ENCODE measurements at places on chromosomes 5 and 9. TPM values are rescaled to one million over a fixed set of nuclear protein-coding genes. Genes with fewer than 3 reads are reported as not detected.

Gene TLR4
- 7.9 TPM for polyA plus RNA-seq

Gene LRRC70
- 0.12 TPM for polyA plus RNA-seq

Gene MEGF10
- polyA plus RNA-seq, result not detected

DNA sequence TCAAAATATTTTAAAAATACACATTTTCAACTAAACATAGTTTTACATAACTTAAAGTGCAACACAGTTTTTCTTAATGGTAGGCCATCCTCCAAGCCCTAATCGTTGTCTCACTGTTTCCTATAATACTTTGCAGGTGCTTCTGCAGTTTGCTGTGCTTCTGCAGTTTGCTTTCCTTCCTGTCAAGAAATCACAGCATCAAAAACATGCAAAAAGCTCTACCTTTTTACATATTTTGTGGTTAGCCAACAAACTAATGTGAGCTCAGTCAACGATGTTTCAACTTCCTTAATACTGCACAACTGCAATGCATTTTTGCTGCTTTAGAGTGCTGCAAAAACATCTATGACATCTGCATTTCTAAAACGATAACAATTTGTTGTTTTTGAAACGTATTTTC is 25.2 kb downstream of the EMB start:
- DNase-seq, result no peak

- DNase-seq, result no peak
Measured at GRCh38 chr5:3517348-3517747, 78.3 kb upstream of the IRX1 start.

DNA sequence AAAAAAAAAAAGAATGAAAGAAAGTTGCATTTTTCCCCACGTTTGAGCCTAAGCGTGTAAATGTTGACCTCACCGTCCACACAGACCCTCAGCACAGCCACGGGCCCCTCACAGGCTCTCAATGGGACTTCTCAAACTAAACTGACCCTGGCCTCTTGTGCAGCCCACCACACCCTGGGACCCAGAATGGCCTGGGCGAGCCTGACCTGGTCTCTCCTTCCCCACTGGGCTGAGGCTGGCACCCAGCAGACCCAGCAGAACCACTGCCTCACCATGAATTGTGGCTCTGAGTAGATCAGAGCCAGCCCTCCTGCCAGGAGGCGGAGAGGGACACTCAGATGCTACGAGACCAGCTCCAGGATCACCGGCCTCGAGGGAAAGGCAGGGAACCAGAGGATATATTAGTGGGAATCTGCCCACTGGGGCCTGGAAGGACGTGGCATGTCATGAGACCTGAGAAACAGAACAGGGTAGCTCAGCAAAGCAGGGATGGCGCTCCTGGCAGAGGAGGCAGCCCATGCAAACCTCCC is 124.4 kb downstream of the ZNF354C start:
- DNase-seq, result no peak

GRCh38 chr9:127866535-127866934 is 10.9 kb downstream of the AK1 start:
- no peak for DNase-seq

- DNase-seq, result peak; percentile 40
Measured at GRCh38 chr5:151141535-151141934, 16.0 kb downstream of the ANXA6 start.
